ENCODE measurements at places on chromosomes 7 and 10. TPM values are rescaled to one million over a fixed set of nuclear protein-coding genes. Genes with fewer than 3 reads are reported as not detected.

Gene MIOS
- total RNA-seq, result 18.1 TPM

Gene GALNT17
- not detected for total RNA-seq

Gene TLX1
- not detected for total RNA-seq

Gene OR2F1
- not detected for total RNA-seq

Gene NODAL
- total RNA-seq, result not detected

Gene ACTL6B
- not detected for total RNA-seq

Gene ITGA8
- total RNA-seq, result under 0.01 TPM

Gene TUBAL3
- total RNA-seq, result not detected

Gene TBX20
- 1.2 TPM for total RNA-seq

Gene NAT16
- not detected for total RNA-seq

Gene CACUL1
- 14.7 TPM for total RNA-seq

Gene CYP2C19
- total RNA-seq, result not detected

Gene CCDC146
- 0.24 TPM for total RNA-seq

Gene GRID2IP
- not detected for total RNA-seq

Gene PON3
- not detected for total RNA-seq

Gene ANAPC16
- total RNA-seq, result 82.6 TPM

Gene HACD1
- total RNA-seq, result 7.8 TPM

Gene DENND2A
- 12.4 TPM for total RNA-seq

Gene VSTM2A
- not detected for total RNA-seq

Gene ASB15
- total RNA-seq, result not detected

Gene GNB2
- 312 TPM for total RNA-seq

Gene DOCK4
- 16.4 TPM for total RNA-seq

Gene CPVL
- 1.7 TPM for total RNA-seq

Gene ZNF365
- 3.4 TPM for total RNA-seq

Gene PRKCQ
- 0.24 TPM for total RNA-seq

Gene TFR2
- total RNA-seq, result 0.64 TPM

Gene UNCX
- not detected for total RNA-seq

Gene EGR2
- 23.9 TPM for total RNA-seq

Gene GFRA1
- total RNA-seq, result 5.2 TPM

Gene OR2A42
- total RNA-seq, result not detected

Gene SAMD9
- 7.7 TPM for total RNA-seq

Gene NCF1
- total RNA-seq, result not detected

Gene PAX4
- total RNA-seq, result not detected

Gene ZP3
- 2.1 TPM for total RNA-seq

Gene MEOX2
- 0.13 TPM for total RNA-seq

Gene PRLHR
- not detected for total RNA-seq

Gene PLEKHS1
- not detected for total RNA-seq

Gene RAMP3
- total RNA-seq, result not detected

Gene CNNM1
- total RNA-seq, result 0.13 TPM

Gene ZNF804B
- not detected for total RNA-seq
